CD4-positive, alpha-beta T cell treated with Interleukin-4 for 4 hours (primary cell): ENCODE measurements at places on chromosomes 3 and 15.

DNA sequence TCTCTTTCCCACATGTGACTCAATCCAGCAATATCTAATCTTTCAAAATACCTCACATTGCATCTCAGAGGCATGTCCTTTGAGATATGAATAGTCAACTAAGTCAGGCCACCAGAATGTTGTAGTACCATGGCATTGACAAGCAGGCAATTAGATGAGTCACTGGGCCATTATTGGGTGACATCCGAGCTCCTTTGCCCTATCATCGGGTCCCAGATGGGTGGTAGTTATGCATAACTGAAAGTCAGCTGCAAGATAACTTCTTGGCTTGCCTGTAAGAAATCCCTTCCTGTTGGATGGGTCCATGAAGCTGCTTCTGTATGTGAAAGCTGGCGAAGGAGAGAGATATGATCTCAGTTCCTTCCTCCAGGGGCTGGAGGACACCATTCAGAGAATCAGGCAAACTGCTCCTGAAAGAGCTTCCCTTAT lies 32.8 kb downstream of the ARRDC4 start:
- DNase-seq, result no peak

DNA sequence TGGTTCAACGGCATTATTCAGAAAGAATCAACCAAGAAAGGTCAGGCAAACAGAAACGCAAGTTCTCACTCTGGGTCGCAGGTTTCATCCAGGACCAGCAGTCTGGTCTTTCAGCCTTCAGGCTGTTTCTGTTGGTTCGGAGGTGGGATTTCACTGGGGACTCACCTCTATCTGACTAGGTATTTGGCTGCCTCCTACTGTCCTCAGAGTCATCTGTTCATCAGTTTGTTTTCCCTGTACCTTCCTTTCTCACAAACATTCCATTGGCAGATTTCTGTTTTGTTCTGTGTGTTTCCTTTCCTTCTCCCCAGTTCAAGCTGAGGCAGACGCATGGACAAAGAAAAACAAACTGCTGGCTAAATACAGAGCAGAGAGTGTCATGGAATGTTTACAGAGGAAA lies 1046.6 kb upstream of the CFAP20DC start:
- no peak for DNase-seq

DNA sequence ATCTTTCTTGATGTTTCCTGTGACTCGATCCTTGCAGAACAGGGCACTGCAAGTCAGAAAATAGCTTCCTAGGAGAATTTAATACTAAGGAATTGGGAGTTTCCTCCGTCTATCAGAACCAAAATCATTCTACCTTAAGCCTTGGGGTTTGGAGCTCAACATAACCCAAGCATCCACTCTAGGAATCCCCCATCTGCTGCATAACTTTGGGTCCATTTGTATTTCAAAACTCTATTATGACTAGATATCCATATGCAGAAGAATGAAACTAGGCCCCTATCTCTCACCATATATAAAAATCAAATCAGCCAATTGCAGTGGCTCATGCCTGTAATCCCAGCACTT lies 61.7 kb upstream of the AKAP13 start:
- no peak for DNase-seq

- no peak for DNase-seq
Measured at GRCh38 chr3:127044996-127045395, 62.1 kb downstream of the PLXNA1 start.

GRCh38 chr3:177837951-177838655 lies 640.8 kb upstream of the TBL1XR1 start:
- DNase-seq, result no peak

GRCh38 chr3:156316076-156316475 lies 195.7 kb downstream of the KCNAB1 start:
- DNase-seq, result no peak

DNA sequence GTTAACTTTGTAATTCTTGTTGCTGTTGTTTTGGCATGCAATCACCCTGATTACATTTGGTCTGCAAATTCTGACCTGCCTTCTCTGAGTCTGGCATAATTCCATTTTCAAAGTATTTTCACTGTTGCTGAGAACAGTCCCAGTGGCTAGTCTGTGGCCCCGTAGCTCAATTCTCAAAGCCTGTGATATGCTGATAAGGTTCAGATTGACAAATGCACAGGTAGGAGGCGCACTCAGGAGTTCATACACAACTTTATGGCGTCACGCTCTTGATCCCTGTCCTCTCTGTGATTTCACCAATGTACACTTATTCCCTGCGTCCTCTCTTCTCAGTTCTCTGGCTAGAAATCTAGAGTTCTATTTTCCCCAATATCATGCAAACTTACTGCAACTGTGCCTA lies 376.6 kb upstream of the SLCO3A1 start:
- DNase-seq, result no peak

- DNase-seq, result no peak
Measured at GRCh38 chr15:94739639-94740038, 508.3 kb downstream of the MCTP2 start.

- DNase-seq, result no peak
Measured at GRCh38 chr15:68578175-68578979, 416 bp upstream of the CORO2B start.

- DNase-seq, result peak; percentile 35
Measured at GRCh38 chr3:124995460-124995994, 60.3 kb downstream of the HEG1 start.

DNA sequence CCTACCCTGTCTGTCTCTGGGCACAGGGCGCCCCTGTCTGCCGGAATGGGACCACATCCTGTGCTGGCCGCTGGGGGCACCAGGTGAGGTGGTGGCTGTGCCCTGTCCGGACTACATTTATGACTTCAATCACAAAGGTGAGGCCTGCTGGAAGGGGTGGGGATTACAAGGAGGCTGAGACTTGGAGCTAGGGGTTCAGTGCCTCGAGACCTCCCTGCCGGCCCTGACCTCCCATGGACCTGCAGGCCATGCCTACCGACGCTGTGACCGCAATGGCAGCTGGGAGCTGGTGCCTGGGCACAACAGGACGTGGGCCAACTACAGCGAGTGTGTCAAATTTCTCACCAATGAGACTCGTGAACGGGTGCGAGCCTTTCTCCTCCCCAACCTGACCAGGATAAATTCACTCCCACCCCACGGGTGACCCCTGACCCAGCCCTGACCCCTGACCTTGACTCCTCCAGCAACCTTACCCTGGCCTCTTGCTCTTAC lies 20.4 kb downstream of the PTH1R start:
- no peak for DNase-seq

GRCh38 chr3:175980486-175981090 lies 1121.5 kb downstream of the NAALADL2 start:
- DNase-seq, result no peak

GRCh38 chr3:62169906-62170660 lies 203.3 kb downstream of the FEZF2 start:
- no peak for DNase-seq

- no peak for DNase-seq
Measured at GRCh38 chr3:158217992-158218391, 108.1 kb downstream of the RSRC1 start.

DNA sequence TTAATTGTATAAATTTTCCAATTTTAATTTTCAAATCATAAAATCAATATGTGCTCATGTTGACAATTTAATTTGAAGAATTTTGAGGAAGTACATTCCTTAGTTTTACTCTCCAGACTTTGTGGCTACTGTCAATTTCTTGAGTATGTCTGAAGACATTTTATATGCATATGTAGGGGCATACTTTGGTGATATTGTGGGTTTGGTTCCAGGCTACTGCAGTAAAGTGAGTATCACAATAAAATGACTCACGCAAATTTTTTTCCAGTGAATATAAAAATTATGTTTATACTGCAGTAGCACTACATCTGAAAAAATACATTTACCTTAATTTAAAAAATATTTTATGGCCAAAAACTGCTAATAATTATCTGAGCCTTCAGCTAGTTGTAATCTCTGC lies 123.2 kb upstream of the PLCL2 start:
- no peak for DNase-seq

DNA sequence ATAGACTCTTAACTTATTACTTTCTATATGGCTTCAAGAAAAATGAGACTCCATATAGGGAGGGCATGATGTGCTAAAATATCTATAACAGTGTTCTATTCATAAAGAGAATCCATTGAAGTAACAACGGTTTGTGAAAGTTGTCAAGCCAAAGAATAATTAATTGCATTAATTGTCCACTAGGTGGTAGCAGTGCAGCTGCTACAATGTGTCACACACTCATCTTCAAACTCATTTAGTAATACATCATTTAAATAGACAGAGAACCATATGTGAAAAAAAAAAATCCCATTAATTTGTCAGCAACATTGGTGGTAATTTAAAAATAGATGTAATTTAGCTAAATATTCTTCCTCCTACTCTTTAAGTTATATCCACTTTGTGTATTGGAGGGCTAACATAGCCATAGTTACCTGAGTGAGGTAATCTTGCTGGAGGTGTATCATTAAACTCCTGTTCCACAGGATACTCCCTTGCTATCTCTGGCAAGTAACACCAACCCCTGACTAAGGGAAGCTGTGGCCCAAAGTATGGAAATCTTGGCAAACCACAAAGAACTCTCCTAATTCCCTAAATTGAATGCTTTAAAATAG lies 3.7 kb upstream of the CPA3 start:
- DNase-seq, result peak; percentile 33

- no peak for DNase-seq
Measured at GRCh38 chr3:136277634-136278033, 27.5 kb downstream of the PCCB start.

DNA sequence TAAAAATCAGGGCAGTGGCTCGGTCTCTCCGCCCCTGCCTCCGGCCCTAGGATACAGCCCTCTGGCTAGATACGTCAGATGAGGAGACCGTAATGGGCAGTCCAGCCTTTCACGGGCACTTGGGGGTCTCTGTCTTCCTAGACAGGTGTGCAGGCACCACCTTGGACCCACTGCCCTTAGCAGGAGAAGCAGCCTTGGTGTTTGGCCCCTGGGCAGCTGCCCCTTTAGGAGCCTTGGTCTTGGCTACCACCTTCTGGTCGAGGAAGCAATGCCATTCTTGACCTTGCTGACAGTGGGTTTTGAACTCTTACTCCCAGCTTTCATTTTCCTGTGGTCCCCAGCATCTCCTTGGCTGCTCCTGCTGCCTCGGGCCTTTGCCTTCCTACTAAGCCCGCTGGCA lies 149.7 kb upstream of the FRMD4B start:
- no peak for DNase-seq
